ENCODE measurements at places on chromosomes 1 and 21. TPM values are rescaled to one million over a fixed set of nuclear protein-coding genes. Genes with fewer than 3 reads are reported as not detected.

The SYDE2 gene
- total RNA-seq = 54.0 TPM

The ADAMTS1 gene
- total RNA-seq = 96.6 TPM

The ATP5PB gene
- 342 TPM for total RNA-seq

- no peak for DNase-seq
Observed at GRCh38 chr1:154178013-154178412, 13.9 kb downstream of the TPM3 start.

- DNase-seq = no peak
Observed at GRCh38 chr21:21481239-21481638, 483.0 kb downstream of the NCAM2 start.

- DNase-seq = no peak
Observed at GRCh38 chr1:205210756-205211168, 740 bp downstream of the DSTYK start.

DNA sequence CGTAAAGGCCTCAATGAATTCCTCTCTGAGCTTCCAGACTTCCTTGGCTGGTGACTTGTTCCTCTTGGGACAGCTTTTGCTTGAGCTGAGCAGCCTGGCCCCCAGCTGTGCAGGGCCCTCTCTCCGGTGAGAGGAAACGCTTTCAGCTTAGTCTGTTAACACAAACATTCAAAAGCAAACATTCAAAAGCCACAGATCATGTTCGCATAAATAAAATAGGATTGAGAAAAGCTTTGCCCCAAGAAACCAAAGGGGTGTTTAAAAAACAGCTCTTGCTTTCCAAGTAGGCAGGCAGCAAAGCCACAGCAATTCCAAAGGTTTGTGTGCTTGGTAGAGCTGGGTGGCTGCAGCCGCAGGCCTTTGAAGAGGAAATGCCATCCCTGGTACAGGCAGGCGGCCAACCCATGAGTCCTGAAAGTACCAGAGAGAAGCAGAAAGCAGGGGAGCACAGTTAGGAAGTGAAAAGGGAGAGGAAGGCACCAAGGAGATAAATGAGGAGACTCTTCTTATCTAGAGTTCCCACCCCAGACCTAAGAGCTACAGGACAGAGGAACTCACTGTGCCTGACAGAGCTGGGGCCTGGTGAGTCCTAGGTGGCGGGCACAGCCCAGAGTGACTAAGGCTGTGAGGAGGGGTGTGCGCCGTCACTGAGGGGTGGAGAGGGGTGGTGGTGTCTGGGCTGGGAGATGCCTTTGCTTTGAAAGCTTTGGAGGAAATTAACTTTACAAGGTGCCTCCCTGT lies 48.4 kb downstream of the CCN1 start:
- DNase-seq = no peak

Measured in urinary bladder (tissue), 4 donors.